ENCODE measurements at places on chromosomes 16 and 17.

DNA sequence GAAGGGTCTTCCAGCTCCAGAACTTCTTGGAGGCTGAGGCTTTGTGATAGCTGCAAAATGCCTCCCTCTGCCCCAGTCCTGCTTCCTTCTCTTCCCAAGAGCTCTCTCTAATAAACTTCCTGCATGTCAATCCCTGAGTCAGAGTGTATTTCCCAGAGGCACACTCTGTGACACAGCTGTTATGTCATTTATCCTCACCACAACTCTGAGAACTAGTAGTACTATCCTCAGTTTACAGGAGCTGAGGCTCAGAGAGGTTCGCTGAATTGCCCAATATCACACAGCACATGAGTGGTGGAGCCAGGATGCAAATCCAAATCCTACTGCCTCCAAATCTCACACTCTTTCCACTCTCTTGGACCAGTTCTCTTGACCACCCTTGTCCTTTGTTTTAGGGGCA lies 20.0 kb downstream of the UNC45B start:
- DNase-seq, result no peak

DNA sequence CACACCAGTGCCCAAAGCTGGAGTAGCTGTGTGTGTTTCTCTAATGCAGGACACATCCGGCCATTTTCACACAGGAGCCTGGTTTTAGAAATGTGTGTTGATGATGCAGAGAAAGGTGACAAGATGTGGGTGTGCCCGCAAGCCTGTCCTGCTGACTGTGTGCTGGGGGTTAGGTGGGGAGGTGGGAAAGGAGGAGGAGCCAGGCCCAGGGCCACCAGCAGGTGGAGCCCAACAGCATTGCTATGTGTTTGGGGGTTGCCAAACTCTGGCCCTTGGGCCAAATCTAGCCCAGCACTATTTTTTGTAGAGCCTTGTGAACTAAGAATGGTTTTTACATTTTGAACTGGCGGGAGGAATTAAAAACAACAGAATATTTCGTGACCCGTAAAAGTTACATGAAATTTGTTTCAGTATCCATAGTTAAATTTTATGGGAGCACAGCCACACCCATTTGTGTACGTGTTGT lies 61.7 kb upstream of the LGALS9 start:
- DNase-seq, result no peak

DNA sequence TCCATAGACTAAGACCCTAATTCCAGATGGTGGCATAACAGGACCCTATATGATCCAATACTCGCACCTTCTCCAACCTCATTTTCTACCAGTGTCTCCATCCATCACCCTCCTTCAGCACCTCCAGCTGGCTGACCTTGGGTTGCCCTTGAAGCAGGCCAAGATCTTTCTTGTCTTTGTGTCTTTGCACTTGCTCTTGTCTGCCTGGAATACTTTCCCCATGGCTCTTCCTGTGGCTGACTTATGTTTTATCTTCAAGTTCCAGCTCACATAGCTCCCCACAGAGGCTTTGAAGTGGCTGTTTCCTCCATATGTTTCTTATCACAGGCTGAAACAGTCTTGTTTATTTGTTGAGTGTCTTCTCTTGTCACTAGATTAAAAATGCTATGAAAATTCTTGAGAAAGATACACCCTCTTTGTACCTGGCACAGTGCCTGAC lies 29.6 kb upstream of the MMD start:
- no peak for DNase-seq

GRCh38 chr16:86844695-86845094 lies 266.3 kb downstream of the FOXL1 start:
- no peak for DNase-seq

DNA sequence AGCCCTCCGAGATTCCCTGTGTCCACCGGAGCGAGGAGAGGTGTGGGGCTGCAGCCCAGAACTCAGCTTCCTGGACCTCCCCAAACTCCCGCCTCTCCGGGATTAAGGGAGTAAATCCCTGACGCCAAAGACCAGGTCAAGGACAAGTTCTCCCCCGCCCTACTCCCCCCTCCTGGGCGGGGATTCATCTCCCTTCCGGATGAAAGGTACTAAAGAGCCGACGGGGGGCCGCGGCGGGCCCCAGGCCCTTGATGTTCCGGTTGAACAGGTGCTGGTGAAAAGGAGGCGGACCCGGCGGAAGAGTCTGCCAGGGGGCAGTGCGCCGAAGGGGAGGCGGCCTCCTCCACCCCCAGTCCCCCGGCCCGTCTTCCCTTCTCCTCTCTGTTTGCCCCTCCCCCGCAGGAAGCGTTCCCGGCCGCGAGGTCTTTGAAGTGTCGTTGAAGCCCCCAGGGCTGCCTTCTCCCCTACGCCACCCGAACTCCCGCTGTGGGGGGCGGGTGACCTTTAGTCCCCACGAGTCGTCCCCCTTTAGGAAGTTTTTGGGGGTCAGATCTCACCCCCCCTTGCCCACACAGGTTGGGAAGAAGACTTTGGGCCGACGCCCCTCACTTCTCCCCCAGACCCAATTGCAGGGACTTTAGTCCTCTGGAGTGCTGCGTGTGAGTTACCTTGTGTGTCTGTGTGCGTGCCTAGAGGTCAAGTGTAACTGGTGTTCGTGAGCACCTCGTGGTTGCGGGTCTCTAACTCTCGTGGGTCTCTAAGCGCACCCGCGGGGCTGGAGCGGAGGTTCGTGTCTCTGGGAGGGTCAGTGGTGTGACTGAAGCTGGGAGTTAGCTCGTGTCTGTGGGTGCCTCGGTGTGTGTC lies 1.1 kb upstream of the MLLT6 start:
- no peak for DNase-seq

DNA sequence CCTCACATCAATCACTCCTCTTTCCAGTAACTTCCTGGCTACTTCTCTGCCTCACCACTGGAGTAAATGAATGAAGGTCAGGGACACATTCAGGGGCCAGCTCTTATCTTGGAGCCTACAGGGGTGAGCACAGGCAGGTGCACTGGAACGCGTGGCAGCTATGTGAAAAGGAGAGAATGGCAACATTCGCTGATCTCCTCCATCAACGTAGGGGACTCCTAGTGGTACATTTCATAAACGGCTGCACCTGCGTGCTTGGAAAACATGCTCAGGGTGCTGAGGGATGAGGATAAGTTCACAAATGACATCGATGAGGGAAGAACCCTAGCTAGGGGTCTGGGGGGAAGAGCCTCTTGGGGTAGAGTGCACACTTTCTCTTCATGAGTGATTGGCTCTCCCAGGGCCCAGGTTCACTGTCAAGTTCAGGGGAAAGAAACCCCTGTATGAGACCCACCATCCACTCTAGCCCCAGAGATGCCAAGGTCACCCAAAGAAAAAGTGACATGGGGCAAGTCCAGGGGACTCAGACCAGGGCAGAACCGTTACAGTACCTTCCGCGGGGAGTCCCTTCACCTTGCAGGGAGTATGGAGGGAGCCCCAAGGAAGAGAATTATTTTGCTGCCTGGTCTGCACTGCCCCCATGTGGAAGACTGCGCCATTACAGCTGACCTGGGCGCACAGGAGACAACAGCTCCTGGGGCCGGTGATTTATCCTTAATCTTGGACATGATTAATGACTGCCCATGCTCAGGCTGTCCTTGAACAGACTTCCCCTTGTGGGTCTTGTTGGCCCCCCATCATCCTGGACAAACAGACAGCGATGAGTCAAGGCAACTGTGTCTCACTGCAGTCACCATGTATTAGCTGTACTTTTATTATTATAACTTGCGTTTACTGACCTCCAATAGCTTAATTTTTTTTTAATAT lies 30.1 kb downstream of the VAC14 start:
- DNase-seq, result no peak

Data from forelimb muscle (tissue), 1 donor.